Putamen (tissue), 1 donor: ENCODE measurements at places on chromosomes 2 and 18.

DNA sequence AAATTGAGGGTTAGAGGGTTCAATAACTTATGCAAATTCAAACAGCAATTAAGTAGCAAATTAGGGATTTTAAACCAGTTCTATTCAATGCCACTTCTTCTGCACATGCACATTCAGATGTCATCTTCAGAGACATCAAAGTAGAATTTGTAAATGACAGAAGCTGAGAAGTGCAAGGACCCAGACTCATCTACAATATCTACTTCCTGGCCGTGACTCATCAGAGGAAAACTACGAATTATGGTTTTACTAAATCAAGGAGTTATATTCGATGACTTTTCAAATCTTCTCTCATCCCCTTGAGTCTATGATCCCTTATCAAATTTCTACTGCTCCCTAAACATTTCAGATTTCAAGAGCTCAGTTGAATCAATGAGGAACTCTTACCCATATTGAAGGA is 20.0 kb upstream of the STAT4 start:
- no peak for DNase-seq

DNA sequence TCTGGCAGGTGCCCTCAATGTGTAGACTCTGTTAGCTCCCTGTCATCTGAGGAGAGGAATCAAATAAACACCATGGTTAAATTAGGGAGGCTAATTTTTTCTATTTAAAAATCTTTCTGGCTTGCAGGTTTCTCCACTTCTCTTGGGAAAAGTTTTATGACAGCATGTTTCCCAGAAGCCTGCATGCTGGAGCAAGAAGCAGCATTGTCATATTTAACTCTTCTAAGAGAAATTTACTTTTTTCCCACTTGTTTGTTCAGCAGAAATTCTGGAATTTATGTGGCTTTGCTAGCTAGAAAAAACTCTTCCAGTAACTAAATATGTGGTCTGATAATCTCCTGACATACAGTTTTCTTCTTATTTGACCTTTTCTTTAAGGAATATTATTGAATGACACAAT is 230.5 kb downstream of the PARD3B start:
- no peak for DNase-seq

- no peak for DNase-seq
These were observed 50.6 kb upstream of the YWHAQ start for GRCh38 chr2:9681427-9681817.

GRCh38 chr2:230798769-230799399 is 65.9 kb upstream of the ITM2C start:
- peak; percentile 22 for DNase-seq

- DNase-seq = no peak
These were observed 6.6 kb downstream of the EPAS1 start for GRCh38 chr2:46303822-46304221.

DNA sequence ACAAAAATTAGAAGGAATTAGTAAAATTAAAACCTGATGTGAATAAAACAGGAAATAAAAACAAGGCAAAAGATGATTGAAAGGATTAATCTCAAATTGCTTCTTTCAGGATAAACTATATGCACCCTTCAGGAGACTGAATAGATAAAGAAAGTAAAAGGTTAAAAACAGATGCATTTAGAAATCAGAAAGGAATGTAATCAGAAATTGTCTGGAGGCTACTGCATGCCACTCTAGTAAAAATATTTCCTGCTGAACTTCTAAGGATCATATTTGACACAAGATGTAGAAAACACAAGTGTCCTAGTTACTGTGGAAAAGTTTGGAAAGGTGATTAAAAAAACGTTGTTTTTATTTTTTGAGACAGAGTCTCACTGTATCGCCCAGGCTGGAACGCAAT is 16.2 kb downstream of the CHCHD5 start:
- DNase-seq = no peak

DNA sequence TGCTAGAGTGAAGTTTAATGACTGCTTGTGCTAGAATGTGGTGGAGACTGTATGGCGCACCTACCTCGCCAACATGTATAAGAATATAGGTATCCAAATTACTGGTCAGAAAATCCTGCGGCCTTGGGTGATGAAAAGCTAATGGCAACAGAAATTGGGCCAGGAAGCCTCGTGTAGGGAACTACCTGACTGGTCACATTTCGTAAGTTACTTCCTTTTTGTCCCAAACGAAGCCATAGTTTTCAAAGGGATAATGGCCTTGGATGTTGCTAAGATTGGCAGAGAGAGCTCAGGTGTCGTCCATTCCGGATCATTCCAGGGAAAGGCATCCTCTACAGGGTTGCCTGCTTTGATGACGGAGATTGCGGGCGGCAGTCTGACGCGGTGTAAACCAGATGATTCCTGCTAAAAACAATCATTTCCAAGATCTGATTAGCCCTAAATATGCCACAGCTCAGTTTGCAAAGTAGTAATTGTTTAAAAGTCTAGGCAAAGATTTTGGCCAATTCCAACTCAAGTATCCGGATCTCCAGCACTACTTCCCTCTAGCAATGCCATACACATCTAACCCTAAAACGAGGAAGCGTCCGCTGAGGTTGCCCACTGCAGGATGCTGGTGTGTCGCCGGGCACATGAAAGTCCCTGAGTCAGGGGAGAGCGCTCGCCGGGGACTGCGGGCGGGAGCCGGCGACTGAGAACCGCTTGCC is 708 bp upstream of the MALT1 start:
- no peak for DNase-seq
